ENCODE measurements at places on chromosomes 12 and 14. TPM values are rescaled to one million over a fixed set of nuclear protein-coding genes. Genes with fewer than 3 reads are reported as not detected.

The NOS1 gene
- not detected for total RNA-seq

The IAPP gene
- total RNA-seq: not detected

The SLC6A12 gene
- 0.77 TPM for total RNA-seq

The E2F7 gene
- total RNA-seq: 18.2 TPM

The GPX2 gene
- total RNA-seq: not detected

The HELB gene
- total RNA-seq: 5.0 TPM

The TMEM121 gene
- total RNA-seq: 10.2 TPM

The KRT6C gene
- not detected for total RNA-seq

The SRRM4 gene
- total RNA-seq: not detected

The TEDC1 gene
- 9.1 TPM for total RNA-seq

All from melanocyte of skin (primary cell).